ENCODE measurements at places on chromosomes 7 and 10.

- DNase-seq: no peak
Measured at GRCh38 chr7:123410273-123410904, 124.0 kb downstream of the IQUB start.

GRCh38 chr10:27911539-27911938 is 87.3 kb downstream of the ODAD2 start:
- DNase-seq: no peak

- DNase-seq: no peak
Measured at GRCh38 chr10:91614225-91614624, 18.6 kb downstream of the PPP1R3C start.

DNA sequence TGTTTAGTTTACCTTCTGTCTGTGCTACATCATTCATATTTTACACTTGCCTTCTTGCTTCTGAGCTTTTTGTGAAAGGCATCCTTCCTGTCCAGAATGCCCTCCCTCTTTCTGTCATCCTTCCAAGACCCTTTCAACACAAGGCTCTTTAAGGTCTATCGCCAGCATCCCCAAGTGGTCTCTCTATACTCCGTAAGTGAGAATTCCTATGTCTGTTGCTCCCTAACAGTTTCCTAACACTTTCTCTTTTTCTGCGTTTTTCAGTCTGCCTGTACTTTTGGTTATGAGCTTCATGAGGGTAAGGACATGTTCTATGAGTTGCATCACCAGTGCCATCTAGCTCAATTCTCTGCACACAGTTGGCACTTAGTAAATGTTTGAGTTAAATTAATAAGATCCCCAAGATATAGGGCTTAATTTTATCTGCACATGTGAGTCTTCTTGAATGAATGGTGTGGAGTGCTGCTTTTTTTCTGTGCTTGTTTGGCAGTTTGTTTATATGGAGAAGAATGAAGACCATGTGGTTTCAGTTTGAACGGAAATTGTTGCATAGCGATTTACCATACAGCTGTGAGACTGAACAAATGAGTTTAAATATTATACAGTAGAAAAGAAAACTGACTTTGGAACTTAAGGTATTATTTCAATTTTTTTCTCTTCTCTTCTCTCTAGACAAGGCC is 29.4 kb downstream of the RABGEF1 start:
- no peak for DNase-seq

DNA sequence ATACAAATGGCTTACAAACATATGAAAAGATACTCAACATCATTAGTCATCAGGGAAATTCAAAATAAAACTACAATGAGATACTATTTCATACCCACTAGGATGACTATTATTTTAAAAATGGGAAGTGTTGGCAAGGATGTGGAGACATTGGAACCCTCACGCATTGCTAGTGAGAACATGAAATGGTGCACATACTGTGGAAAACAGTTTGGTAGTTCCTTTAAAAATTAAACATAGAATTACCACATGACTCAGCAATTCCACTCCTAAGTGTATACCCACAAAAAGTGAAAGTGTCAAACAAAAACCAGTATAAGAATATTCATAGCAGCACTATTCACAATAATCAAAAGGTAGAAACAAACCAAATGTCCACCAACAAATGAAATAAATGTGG is 48.5 kb upstream of the SHTN1 start:
- DNase-seq: no peak

GRCh38 chr7:126937171-126937570 is 315.6 kb downstream of the GRM8 start:
- no peak for DNase-seq

- DNase-seq: no peak
Measured at GRCh38 chr7:142153400-142153799, 41.9 kb downstream of the MGAM2 start.

- DNase-seq: no peak
Measured at GRCh38 chr7:97439637-97440214, 292.2 kb upstream of the TAC1 start.

- DNase-seq: no peak
Measured at GRCh38 chr7:128115821-128116723, 84.8 kb upstream of the LRRC4 start.

DNA sequence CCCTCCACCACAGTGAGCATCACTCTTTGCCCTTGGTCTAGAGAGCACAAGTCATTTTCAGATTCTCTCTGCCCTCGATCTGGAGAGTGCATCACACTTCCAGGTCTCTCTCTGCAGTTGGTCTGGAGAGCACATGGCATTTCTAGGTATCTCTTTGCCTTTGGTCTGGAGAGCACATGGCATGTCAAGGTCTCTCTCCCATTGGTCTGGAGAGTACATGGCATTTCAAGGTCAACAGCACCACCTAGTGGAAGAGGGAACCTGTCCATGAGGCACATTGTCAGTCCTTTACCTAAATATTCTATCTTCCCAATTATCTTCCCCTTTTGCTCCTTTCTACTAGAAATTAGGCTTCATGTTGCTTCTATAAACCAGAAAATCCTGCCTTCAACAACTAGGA is 1139.4 kb downstream of the XPNPEP1 start:
- DNase-seq: no peak

DNA sequence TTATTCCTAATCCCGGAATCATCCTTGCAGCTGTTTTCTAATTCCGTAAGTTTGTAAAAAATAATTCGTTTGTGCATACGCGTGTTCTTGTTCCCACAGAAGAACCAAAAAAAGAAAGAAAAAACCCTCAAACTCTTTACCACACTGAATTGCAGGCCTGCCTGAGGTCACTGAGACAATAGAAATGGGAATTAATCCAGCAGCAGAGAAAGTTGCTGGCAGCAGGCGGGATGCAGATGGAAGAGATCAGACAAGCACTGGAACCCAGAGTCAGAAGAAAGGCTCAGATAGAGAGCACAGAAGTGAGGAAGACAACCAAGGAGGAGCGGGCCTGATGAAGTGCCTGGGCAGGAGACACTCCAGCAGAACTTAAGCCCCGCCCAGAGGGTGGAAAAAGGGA is 141.5 kb upstream of the VWC2 start:
- no peak for DNase-seq

DNA sequence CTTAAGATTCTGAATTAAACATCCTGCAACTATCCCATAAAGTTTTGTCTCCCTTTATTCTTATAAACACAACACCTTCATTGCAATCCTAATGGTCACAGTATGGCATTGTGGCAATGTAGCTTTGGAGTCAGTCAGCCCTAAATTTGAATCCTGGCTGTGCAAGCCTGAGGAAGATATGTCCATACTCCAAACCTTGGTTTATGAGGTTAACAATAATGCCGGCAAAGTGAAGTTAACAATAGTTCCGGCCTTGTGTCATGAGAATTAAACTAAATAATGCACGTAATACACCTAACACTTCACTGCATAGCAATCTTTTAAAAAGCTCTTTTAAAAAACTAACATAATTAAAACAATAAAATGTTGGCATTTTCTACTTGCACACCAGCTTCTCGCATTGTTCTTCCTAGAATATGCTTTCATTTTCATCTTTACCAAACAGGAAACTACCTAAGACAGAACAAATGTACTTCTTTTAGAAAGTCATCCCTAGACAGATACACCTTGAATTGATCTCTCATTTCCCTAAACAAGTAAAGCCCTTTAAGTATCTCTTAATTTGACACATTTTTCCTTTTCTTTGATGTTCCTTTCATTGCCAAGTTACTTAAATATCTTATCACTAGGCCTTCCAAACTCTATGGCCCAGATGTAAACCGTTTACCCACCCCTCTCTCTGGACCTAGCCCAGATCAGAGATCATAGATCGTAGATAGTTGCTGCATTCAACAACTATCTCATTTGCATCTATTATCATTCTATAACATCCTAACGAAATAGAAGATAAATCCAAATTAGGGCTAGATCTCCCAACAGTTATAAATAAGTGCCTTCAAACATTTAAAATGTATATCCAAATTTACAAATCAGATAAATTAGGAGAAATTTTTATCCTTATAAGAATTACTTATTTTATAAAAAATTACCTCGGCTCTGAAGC is 66.7 kb downstream of the CREB3L2 start:
- peak; percentile 37 for DNase-seq

GRCh38 chr7:11466517-11467105 is 365.4 kb downstream of the THSD7A start:
- no peak for DNase-seq

DNA sequence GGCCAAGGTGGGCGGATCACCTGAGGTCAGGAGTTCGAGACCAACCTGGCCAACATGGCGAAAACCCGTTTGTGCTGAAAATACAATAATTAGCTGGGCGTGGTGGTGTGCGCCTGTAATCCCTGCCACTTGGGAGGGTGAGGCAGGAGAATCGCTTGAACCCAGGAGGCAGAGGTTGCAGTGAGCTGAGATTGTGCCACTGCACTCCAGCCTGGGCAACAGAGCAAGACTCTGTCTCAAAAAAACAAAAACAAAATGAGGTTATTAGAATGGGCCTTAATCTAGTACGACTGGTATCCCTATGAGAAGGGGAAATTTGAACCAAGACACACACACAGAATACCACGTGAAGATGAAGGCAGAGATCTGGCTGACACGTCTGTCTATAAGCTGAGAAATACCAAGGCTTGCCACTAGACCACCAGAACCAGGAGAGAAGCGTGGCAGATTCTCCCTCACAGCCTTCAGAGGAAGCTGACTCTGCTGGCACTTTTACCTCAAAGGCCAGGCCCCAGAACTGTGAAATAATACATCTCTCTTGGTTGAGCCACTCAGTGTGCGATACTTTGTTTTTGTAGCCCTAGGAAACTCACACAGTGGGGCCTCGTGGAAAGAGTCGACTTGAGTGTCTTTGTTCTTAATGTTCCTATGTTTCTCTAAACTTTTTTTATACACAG is 59.6 kb downstream of the TMEM209 start:
- DNase-seq: peak; percentile 16

GRCh38 chr10:11197878-11198277 is 180.2 kb downstream of the CELF2 start:
- DNase-seq: no peak

GRCh38 chr10:80207768-80208370 is 2.5 kb upstream of the ANXA11 start:
- DNase-seq: no peak

DNA sequence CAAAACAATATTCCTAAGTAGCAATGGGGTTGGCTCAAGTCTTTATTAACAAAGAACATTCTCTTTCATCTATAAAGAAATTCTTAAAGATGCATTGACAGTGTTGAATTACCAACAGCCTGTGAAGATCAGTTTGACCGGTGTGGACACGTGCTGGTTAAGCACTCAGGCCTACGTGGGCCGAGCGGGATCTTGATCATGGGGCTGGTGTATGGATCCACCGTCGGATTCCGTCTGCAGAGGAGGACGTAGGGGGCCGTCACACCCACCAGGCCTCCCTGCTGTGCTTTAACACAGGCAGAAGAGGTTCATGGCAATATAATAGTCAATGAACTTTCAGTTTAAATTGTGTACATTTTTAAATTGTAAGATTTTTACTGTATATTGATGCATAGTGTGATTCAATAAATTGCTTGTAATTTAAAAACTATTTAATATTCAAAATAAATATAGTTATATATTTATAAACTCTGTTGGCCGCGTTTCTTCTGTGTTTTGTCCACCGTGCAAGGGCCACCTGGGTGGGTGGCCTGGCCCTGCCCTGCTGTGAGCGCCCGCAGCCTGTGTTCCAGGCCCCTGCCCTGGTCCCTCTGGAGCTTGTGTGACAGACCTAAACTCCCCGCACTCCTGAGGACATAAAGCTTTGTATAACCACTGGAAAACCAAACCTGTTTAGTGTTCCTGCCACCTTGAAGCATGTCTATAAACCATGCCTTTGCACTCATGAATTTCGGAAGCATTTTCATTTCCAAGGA is 1.9 kb upstream of the BHLHA15 start:
- no peak for DNase-seq

GRCh38 chr7:117362294-117362888 is 39.5 kb upstream of the WNT2 start:
- DNase-seq: no peak

GRCh38 chr7:108149908-108150307 is 19.7 kb upstream of the LAMB4 start:
- no peak for DNase-seq

- no peak for DNase-seq
Measured at GRCh38 chr7:19421861-19422260, 276.6 kb upstream of the FERD3L start.

- no peak for DNase-seq
Measured at GRCh38 chr10:91187156-91187555, 33.3 kb upstream of the PCGF5 start.

DNA sequence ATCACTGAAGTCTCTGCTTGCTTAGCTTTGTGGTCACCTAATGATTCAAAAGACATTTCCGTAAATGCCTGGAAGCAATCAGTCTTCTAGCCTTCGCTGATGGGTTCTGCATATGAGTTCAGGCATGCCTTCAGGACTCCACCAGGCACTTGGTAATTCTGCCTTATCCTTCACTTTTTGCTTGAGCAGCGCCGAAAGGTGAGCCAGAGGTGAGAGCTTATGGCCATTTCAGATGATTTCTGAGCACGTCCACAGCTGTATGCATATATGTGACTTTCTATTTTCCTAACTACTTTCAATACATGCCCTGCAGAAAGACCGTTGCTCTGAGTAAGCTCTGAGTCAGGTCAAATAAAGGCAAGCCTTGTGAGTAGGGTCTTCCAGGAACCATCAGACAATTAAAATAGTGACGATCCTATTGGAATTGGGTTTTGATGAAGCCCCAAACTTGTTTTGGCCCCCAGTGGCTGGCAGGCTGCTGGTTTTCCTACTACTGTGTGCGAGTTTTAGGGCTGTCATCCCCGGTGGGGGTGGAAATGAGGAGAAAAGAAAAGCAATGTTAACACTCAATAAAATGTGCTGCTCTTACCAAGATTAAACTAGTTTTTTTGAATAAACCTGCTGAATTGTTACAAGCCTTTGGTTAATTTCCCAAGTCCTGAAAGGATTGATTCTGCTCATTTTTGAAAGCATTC is 154.4 kb upstream of the AKR1E2 start:
- DNase-seq: no peak

DNA sequence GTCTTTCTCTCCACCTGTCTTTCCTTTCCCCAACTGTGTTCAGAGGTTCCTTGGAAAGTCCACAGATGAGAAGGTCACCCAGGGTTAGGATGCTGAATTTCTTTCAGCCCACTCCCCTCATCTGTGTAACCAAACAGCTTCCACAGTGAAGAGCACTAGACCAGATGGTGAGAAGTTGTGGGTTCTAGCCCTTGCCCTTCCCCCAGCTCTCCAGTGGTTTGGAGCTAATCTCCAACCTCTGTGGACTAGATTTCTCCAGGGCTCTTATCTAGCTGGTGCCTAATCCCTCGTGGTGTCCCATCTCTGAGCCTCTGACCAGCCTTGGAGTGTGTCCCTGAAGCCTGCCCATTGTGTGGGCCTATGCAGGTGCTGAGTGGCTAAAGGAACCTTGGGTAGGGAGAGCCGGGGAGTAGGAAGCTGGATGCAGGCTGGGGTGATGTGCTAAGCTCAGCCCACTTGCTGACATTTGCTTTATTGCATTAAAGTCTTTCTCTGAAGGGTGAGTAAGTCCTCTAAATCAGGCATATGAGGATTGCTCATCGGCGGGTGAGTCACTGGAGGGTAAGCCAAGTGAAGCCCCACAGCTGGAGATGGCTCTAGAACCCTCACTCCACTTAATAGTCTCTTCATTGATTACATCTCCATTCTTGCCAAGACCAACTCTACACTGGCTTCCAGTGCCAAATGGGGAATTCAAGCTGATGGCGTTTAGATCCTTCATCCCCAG is 14.9 kb downstream of the DUSP5 start:
- no peak for DNase-seq

Measured in CD4-positive, alpha-beta T cell treated with Interleukin-10 for 1 hour (primary cell).